ENCODE measurements at places on chromosomes 6 and 20. TPM values are rescaled to one million over a fixed set of nuclear protein-coding genes. Genes with fewer than 3 reads are reported as not detected.

- no peak for DNase-seq
These were observed 21.6 kb downstream of the SPAG4 start for GRCh38 chr20:35637276-35637675.

The C2 gene
- total RNA-seq = 4.7 TPM

GRCh38 chr6:108350528-108350927 lies 55.7 kb downstream of the AFG1L start:
- DNase-seq = no peak

The EFCAB8 gene
- total RNA-seq = not detected

Data from occipital lobe (tissue), 3 donors.